Activated CD8-positive, alpha-beta memory T cell treated with anti-CD3 and anti-CD28 coated beads for 24 hours (primary cell): ENCODE measurements at places on chromosomes 5 and 9.

DNA sequence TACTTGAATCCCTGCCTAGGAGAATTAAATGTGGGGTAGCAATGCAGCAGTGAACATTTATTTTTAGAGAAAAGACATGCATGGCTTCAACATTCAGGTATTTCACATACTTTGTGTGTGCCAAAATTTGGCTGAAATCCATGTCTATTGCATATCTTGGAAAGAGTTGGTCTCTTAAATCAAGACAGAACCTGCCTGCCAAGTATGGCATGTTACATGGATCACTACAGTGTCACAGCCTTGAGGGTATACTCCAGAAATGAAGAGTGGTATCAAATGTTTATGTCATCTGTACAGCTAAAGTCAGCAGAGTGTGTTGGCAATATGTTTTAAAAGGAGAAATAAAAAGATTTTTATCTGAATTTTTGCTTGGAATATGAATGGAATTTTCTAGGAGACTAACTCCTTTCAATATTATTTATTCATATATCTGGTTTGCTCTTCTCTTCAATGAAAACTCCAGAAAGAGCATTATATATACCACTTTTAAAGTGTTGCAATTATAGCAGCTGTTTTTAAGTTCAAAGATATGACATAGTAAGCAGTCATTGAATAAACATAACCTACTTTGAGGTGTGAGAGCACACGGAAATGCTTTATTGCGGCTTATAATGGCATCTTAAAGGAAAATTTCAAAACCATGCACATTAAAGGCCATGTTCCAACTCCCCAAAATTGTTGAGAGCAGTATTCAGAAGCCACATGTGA is 95.4 kb upstream of the MINAR2 start:
- DNase-seq = no peak

GRCh38 chr5:101969742-101970141 is 326.3 kb downstream of the SLCO4C1 start:
- DNase-seq = no peak

- no peak for DNase-seq
Measured at GRCh38 chr5:115947260-115947659, 15.0 kb upstream of the LVRN start.

DNA sequence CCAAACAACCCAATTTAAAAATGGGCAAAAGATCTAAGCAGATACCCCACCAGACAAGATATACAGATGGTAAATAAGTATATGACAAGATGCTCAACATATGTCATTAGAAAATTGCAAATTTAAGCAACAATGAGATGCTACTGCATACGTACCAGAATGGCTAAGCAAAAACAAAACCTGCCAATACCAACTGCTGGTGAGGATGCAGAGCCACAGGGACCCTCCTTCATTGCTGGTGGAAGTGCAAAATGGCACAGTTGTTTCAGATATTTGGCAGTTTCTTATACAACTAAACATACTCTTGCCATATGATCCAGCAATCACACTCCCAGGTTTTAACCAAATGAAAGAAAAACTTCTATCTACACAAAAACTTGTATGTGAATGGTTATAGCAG is 178.9 kb downstream of the BARX1 start:
- no peak for DNase-seq

GRCh38 chr5:88634014-88634413 is 249.0 kb downstream of the MEF2C start:
- DNase-seq = no peak

GRCh38 chr9:127654619-127655018 is 42.5 kb downstream of the STXBP1 start:
- DNase-seq = no peak

DNA sequence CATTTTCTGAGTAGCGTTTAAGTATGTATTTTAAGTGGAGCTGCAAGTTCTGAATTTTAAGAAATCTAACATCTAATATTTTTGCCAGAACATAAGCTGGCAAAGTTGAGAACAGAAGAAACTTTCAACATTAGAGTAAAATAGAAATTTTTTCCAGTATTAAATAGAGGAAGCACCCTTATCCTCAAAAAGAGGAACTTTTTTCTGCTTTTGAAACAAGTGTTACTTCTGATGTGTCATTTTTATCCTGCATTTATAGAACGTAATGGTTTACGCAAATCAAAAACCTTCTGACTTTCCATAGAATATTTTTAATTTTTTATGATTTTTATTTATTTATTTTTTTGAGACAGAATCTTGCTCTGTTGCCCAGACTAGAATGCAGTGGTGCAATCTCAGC is 21.8 kb downstream of the ZBED3 start:
- no peak for DNase-seq

GRCh38 chr9:138078846-138079245 is 201.3 kb downstream of the CACNA1B start:
- no peak for DNase-seq

GRCh38 chr5:6291961-6292360 is 86.4 kb downstream of the MED10 start:
- DNase-seq = no peak

DNA sequence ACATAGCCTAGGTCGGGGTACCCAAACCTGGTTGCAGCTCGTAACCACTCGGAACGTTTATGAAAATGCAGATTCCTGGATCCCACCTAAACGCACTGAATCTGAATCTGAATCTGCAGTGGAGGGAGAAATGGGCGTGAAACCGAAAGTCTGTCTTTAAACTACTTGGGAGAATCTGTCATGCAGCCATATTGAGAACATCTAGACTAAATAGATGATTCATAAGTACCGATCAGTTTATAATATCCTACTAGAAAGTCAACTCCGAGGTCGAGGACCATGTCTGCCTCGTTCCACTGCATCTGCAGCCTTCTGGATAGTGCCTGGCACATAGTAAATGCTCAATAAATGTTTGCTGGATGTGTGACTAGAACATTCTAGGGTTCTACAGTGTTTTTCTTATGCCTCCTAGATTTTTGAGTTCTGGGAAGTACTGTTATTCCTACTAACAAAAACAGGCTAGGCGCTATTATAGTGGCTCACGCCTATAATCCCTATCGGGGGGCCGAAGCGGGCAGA is 632 bp downstream of the COQ4 start:
- no peak for DNase-seq

DNA sequence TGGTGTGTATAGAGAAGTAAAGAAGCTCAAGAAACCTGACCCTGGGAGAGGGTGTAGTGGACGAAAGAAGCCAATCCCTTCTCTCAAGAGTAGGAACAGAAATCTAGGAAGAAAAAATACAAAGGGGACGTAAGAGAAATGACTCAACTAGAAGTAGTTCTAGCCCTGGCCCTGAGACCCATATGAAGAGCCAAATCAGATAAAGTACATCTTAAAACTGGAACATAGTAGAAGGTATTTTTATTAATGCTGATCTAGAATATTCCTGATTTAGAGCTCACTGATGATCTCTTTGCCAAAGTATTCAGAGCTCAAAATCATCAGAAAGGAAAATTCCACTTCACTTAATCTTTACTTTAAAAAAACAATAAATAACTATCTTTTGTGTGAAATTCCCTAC is 184.8 kb downstream of the MLLT3 start:
- no peak for DNase-seq

DNA sequence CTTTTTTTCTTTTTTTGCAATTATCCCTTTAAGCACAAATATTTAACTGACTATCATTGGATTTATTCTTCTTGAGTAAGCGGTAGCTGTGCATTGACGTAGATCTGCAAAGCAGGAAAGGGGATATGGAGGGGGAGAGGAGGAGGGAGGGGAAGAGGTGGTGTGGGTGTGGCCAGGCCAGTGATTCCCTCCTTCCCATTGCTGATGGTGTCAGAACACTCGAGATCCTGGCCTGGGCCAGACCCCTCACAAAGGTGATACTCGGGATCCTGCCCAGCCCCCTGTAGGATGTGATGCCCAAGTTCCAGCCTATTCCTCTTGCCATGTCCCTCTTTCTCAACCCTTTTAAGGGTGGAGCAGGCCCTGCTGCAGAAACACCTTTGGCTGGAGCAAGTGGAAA is 9.9 kb downstream of the SLC36A3 start:
- no peak for DNase-seq

GRCh38 chr9:14868772-14869583 is 41.2 kb downstream of the FREM1 start:
- no peak for DNase-seq

- DNase-seq = no peak
Measured at GRCh38 chr9:445033-445432, 230.4 kb downstream of the DOCK8 start.

- no peak for DNase-seq
Measured at GRCh38 chr9:90023861-90024260, 419.0 kb downstream of the GADD45G start.

DNA sequence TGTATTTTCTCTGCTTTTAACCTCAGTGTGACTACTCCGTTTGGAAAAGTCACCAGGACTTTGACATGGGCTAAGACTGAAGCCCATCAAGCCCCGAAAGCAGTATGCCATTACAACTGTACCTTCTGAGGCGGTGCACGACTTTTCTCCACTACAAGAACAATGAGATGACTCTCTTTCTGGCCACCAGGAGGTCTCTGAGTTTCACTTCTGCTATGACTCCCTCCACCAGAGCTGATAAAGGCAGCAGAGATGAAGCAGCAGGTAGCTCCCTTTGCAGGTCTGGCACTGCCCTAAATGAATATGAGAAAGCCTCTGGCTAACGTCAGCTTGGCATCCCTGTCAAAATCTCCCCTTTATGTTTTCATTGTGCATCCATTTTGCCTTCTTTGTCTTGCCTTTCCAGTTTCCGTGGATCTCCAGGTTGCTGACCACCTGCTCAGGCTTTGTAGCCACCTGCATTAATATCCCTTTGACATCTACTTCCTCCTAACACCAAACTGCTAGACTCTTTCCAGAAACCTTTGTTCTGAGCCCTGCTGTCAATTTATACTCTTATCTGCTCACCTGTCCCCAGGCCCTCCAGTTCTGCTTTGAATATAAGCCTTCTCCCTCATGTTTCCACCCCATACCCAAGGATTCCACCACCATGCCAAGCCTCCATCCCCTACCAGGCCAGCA is 221.7 kb downstream of the ZNF608 start:
- no peak for DNase-seq

- DNase-seq = no peak
Measured at GRCh38 chr9:34773306-34773910, 63.5 kb upstream of the CCL21 start.

DNA sequence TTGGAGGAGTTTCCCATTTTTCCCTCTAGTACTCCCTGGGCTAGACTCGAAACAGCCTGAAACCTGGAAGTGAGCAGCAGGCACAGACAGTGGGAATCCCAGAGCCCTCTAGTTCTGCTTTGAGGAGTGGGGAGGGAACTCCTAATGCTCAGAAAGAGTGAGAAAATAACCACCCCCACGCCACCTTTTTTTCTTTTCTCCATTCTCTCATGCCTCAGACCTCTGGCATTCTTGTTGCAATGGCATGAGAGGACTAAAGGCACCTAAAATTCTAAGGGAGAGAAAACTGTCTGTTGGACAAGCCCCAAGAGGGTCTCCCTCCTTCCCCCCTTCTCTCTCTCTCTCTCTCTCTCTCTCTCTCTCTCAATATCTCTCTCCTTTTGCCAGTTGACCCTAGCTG is 15.1 kb upstream of the IRF1 start:
- DNase-seq = no peak

- no peak for DNase-seq
Measured at GRCh38 chr5:92909602-92909962, 671.4 kb downstream of the NR2F1-AS1 start.

DNA sequence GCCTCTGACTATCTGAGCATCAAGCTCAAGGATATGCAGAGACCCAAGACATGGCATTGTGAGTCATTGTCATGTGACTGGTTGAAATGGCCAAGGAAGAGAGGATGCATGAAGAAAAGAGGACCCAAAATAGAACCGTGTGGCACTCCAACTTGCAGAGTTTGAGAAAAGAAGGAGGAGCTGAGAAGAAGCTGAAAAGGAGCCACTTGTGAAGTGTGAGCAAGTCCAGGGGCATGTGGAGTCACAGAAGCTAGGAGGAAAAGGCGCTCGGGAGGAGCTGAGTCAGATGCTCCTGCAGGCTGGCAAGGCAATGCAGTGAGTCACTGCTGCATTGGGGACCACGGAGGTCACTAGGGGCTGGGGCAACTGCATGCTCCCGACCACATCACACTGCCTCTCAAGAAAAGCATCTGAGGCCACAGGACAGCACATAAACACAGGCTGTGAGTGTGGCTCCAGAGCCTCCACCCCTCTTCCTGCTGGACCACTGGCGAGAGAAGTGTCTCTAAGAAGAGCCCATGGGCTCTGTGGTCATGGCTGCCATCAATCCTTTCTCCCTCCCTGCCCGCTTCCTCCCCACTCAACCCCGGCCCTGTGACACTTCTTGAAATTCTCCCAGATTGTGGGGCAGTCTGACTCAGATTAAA is 197.6 kb downstream of the DRD1 start:
- no peak for DNase-seq

- DNase-seq = peak; percentile 88
Measured at GRCh38 chr5:134100283-134101091, 14.0 kb upstream of the TCF7 start.

DNA sequence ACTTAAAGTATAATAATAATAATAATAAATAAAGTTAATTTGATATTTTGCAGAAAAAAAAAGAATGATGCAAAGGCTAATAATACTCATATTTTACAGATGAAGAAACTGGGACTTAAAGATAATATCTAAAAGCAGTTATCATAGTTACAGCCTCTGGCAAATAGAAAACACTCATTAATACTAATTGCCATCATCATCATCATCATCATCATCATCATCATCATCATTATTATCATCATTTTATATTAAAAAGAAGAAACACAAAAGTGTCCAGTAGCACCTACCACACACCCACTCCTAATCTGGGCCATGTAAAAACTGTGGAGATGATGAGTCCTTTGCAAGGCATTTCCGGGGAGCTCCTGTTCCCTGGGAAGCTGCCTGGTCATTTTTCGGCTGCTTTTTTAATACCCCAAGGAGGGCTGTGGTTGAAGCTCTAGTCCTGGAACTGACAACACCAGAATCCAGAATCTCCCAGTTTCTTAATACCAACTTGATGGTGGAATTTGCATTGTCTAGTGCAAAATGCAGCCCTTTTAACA is 70.8 kb downstream of the HTR4 start:
- DNase-seq = no peak

DNA sequence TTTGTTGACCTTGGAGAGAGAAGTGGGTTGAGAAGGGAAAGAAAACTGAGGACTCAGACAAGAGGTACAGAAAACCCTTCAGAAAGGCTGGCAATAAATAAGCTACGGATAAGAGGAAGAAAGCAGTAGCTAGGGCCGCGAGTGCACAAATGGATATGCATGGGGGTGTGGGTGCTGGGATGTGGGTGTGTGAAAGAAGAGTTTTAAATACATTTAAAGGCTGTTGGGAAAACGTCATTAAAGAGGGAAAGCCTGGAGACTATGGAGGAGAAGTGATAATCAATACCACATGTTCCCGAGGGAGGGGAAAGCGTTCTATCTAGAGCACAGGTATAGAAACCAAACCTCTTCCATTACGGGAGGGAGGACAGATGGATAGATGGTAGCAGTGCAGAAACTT is 177.2 kb downstream of the TSSK1B start:
- DNase-seq = no peak

DNA sequence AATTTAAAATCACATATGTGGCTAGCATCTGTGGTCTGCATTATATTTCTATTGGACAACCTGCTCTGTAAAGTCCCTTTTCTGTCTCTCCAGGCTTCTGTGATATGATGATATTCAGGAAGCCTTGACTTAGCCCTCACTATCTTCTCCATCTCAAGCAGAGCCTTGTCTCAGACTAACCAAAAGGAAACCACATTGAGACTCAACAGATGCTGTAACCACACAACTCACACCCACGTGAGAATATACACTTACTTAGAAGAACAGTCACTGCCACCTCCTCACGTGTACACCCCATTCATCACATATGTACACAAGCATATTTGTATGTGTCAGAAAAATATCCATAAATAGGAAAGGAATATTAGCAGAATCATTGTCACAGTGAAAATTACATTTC is 33.6 kb downstream of the HTR4 start:
- DNase-seq = no peak
